Stimulated activated naive CD4-positive, alpha-beta T cell treated with Interleukin-2 at 50 U/mL for 16 hours (primary cell): ENCODE measurements at places on chromosomes 7 and 10.

- DNase-seq = no peak
Observed at GRCh38 chr10:21036757-21037156, 139.6 kb upstream of the NEBL start.

DNA sequence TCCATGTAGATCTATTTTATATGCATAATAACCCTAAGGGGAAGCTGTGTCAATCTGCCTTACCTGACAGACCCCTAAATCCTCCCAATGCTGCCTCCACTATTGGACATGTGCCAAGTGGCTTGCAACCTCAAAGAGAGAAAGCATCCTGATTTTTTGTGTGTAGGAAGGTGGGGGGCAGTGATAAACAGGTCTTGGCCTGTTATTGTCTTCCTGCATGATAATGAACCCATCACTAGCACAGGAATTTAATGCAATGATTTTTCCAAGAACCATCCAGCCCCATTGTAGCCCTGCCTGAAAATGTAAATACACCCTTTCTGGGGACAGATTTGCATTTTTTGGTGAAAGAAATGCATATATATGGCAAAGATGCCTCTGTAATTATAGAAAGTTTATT lies 850.2 kb downstream of the LRMDA start:
- no peak for DNase-seq

DNA sequence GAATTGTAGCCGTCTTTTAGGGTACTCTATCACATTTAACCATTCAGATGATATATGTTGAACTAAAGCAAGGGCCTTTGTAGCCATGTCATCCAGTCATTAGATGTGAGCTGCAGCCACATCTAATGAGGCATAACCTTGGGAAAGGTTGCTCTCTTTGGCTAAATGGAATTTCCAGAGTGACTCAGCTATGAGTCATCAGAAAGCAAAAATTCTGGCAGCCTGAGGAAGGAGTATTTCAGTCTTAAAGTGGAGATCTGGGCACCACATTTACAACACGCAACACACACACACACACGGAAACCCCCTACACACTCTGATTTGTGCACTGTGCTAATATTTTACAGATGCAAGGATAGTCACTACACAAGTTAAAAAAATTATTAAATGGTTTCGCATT lies 176.9 kb upstream of the ZWINT start:
- DNase-seq = no peak

DNA sequence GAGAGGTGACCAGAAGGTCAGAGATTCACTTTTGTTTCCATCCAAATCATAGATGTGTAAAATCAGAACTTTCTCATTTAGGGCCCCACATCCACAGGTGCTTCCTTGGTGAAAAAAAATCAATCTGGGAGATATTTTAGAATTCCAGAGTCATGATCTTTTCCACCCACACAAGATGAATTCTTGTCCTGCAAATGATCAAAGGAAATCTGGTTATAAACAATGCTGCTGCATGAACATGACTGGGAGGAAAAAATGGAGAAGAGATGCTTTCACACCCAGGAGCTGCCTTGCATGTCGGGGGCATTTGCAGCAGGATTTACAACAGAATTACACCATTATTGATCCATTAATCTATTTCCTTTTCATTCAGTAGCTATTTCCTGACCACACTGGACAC lies 106.5 kb upstream of the TMEM72 start:
- no peak for DNase-seq

DNA sequence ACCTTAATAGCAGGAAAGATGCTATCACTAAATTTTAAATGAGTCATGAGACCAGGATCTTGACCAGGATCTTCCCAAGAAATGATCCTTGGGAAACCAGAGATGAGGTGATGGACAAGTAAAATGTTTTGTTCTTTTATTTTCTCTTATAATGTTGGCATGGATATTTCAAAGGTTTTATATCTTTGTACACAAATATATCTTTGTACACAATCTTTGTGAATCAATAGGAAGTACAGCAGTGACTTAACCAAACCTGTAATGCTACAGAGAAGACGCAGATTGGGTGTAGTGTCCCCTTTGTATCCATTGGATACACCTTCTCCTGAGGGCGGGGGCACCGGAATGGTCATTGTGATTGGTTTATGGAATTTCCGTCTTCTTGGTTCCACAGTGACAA lies 180.1 kb upstream of the CCDC6 start:
- DNase-seq = no peak

DNA sequence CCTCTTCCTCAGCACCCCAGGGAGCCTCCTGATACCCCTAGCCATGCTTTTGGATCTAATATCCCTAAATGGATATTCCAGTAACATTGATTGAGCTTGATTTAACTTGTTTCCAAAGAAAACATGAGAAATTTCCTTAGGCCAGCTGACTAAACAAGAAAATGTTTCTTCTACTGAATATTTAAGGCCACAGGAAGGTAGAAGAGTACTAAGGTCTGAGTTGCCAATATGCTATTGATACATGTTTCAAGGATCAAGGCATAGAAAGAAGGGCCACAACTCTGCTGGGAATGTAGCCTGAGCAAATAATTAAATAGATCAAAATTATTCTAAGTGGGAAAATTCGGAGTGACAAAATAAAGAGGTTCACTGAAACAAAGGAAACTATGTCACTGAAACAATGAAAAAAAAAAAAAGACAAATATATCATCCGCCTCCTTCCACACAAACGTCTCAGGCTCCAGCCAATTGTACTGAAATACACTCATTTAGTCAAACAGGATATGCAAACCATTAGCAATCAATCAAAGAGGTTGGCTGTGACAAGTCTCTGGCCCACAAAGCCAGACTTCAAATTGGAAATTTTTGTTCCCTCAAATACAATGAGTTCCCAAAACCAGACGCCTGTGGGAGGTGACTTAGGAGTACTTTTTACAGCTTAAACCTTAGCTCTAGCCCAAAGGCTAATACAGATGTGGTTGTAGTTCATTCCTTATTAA lies 396.2 kb downstream of the HTR7 start:
- DNase-seq = no peak

GRCh38 chr7:3835109-3835508 lies 534.1 kb downstream of the SDK1 start:
- DNase-seq = no peak

DNA sequence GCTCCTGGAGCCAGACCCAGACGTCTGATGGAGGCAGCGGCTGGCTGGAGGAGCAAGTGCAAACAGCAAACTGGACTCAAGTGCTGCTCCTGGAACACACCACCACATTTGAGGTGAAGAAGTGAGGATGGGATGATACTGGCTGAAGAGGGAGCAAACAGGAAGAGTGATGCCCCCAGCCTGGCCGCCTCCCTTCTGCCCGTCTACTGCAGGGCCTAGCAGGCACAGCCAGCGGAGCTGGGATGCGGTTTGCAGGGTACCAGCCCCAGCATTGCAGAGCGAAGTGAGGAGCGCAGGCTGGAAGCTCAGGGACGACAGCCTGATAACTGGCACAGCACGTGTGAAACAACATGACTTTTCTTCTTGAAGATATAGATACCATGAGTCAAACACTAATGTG lies 111.8 kb upstream of the ZNF32 start:
- DNase-seq = no peak

DNA sequence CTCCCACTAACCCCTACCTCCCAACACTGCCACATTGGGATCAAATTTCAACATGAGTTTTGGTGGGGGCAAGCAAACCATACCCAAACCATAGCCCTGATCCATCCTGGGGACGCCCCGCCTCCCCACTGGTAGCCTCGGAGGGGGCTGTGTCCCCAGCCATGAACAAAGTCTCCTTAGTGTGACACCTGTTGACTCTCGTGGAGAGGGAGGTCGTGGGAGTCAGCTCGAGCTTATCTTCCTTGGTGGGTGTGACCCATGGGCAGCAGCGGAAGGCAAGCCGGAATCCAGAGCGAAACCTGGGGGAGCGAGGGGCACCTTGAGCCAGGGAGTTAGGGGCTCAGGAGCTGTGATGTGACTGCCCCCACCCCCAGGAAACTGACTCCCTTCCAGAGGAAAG lies 11.9 kb downstream of the TACR2 start:
- no peak for DNase-seq

- DNase-seq = no peak
Observed at GRCh38 chr7:100865372-100865911, 1.7 kb upstream of the TRIP6 start.

- DNase-seq = no peak
Observed at GRCh38 chr10:78604286-78604685, 464.5 kb upstream of the ZMIZ1 start.

- no peak for DNase-seq
Observed at GRCh38 chr7:650339-651031, 76.0 kb upstream of the DNAAF5 start.

GRCh38 chr10:33112831-33113455 lies 154.9 kb upstream of the ITGB1 start:
- DNase-seq = no peak

DNA sequence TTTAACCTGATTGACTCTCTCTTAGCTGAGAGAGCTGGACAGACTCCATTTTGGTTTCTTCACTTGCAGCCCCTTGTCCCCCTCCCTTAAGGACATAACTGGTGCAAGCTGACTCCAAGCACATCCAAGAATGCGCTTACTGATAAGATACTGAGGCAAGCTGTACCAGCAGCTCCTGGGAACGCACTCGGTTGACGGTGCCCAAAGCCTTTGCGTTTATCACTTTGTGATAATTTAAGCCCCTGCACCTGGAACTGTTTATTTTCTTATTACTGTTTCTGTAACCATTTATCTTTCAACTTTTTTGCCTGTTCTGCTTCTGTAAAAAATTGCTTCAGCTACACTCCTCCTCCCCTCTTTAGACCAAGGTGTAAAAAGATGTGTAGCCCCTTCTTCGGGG lies 8.5 kb downstream of the AKR1B15 start:
- DNase-seq = no peak

DNA sequence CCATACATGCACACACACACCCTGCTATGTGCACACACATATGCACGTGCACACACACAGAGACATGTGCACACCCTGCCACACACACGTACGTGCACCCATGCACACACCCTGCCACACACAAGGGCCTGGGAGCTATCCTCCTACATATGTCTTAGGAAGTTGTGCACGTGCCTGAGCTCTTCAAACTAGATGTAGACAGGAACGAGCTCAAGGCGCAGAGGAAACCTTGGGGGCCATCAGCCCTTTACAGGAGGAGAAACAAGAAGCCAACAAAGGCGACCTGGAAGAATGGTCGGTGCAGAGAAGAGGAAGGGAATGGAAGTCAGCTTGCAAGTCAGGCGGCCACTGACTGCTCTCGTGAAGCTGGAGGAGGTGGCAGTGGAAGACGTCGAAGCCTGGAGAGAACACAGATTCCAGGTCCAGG lies 58.7 kb downstream of the AOC1 start:
- DNase-seq = no peak

DNA sequence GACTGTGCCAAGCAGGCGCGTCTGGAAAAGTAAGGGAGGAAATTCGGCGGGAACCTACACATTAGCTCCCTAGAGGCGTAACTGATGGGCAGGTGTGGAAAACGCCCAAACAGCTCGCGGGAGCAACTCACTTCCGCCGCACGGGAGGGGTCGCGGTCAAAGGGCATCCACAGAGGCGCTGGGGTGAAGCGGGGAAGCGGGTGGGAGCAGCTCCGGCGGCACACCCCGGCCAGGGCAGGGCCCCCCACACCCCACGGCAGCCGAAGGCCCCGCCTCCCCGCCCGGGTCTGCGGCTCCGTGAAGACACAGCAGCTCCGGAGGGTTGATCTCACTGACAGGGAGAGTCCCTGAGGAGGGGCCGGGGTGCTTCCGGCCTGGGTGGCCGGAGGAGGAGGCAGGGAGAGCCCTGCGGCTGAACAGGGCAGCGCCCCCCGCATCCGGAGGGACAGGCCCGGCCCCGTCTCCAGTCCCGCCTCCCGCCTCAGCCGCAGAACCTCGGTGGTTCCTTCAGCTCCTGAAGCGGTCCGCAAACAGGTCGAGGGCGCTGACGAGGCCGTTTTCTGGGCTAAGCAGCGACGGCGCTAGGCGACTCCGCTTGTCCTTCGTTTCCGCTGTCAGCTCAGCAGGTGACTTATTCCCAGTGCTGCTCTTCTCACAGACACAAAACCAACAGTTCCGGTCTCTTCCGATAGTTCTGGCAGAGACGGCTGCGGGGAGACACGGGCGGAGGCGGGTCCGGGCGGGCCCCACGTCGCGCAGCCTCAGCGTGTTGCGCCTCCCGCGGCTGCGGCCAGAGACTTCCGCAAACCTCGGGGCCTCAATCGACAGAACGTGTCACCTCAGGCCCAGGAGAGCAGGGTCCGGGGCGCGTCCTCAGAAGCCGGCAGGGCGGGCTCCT lies 276.1 kb downstream of the DNAJB6 start:
- peak; percentile 48 for DNase-seq

DNA sequence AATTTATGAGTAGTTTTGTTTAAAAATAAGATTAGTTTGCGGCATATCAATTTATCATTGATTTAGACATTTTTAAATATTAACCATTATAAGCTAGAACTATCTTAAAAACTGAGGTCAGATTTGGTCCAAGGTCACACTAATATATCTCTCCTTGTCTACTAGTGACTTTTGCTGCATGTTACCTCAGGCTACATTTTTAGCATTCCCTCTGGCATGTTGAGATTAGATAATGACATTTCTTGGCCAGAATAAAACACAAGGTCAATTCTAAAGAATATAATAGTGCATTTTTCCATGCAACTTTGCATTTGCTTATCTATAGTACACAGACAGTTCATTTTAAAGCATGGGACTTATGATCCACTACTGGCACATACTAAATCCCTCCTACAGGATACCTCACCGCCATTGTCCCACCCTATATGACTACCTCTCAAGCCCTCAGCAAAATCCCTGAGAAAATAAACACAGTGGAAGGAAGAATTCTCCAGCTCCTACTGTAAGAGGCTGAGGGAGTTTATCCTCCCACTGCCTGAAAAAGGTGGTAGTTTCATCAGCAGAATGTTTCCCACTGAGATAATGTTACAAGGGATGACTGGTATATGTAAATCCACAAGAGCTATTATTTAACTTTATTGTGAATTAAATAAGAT lies 816.4 kb downstream of the GRM8 start:
- no peak for DNase-seq

DNA sequence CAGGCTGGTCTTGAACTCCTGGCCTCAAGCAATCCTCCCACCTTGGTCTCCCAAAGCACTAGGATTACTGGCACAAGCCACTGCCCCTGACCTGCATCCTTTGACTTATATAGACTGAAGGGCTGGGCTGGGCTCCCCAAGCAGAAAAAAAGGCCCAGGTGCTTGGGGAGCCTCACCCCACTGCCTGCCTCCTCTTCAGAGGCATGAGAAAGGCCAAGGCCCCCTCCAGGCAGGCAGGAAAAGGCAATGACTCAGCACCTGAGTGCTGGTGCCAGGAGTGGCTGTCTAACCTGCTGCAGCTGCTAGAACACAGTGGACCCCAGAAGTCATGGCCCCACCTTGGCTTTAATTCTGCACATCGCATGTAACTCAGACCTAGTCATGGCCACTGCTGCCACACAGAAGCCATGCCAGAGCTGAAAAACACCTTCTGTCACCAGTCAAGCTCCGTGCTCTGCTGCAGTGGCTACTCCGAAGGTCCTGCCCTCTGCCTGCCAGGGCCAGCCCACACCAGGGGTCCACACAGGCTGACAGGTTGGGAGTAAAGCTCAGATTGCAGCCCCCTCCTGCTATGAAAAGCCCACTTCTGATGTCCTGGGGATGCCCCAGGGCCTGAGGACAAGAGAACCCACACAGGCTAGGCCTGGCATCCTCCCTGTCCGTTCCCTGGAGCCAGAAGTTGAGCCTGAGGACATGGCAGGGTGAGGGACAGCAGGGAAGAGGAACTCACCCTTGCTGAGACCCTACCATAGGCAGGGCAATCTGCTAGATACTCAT lies 48.5 kb downstream of the GRID1 start:
- no peak for DNase-seq

- no peak for DNase-seq
Observed at GRCh38 chr10:15043674-15044073, at the start of gene OLAH. OLAH (plus strand) TSS chr10:15043943; CDS start chr10:15047289, 3,346 bp downstream.
